ENCODE measurements at places on chromosomes 6 and 20.

GRCh38 chr20:12171923-12172524 lies 254.3 kb downstream of the BTBD3 start:
- no peak for DNase-seq

DNA sequence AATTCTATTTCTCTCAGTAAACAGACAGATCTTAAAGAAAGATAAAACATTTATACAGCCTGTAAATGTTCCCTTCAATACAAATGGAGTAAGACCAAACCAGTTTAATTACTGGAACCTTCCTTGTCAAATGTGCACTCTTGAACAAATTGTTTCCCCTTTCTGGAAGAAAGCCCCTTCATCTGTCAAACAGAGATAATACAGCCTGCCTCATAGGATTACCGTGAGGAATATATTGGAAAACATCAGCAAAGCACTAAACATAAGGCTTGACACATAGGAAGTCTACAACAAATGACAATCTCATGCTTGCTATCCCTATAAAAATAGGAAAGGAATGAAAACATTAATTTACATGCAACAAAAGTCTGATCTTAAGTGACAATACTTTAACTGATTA lies 173.8 kb downstream of the PTPRK start:
- no peak for DNase-seq

GRCh38 chr6:53326372-53327016 lies 22.3 kb downstream of the ELOVL5 start:
- DNase-seq: no peak

DNA sequence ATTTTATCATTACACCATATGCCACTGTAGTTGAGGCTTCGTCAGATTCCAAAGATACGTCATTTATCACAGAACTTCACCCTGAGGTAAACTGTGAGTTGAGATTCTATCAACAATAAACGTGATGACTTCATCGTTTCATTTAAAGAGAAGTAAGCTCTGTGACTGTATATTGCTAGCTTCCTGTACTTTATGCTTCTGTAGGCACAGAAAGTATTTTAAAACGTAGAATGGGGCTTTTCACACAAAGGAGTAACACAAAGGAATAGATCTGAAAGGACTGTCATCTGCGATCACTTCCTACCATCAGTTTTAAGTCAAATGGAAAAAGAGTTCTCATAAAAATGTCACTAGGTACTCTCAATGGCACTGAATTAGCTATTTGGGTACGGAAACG lies 234.4 kb upstream of the MCHR2 start:
- DNase-seq: no peak

GRCh38 chr6:44190715-44191114 lies 26.0 kb upstream of the MYMX start:
- DNase-seq: no peak

DNA sequence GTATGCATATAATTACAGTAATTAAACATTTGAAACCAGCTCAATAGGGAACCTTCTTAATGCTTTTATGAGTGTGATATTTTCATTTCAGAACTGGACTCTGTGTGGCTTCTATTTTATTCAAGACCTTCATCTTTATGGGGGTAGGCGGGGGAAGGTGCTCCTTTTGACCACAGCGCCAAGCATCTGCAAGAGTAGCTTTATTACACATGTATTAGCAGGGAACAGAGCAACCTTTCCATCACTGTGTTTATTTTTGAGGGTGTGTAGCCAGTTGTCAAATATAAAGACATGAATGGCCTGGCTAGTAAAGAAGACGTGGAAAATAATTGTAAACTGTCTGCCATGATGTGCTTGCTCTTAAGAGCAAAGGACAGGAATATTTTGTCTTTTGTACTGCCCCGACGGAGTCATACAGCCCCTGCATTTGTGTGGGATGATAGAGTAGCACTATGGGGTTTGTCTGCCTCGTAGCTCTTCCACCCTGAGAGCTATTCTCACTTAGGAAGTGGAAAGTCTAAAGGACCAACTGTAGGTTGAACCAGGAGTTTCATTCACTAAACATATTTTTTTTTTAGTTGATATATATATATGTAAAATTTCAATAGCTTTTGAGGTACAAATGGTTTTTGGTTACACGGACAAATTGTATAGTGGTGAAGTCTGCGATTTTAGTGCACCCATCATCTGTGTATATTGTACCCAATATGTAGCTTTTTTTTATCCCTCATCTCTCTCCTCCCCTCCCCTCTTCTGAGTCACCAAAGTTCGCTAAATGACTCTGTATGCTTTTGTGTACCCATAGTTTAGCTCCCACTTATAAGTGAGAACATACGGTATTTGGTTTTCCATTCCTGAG lies 91.2 kb downstream of the CARMIL1 start:
- no peak for DNase-seq

GRCh38 chr6:35494161-35494563 lies 2.7 kb downstream of the TEAD3 start:
- no peak for DNase-seq

DNA sequence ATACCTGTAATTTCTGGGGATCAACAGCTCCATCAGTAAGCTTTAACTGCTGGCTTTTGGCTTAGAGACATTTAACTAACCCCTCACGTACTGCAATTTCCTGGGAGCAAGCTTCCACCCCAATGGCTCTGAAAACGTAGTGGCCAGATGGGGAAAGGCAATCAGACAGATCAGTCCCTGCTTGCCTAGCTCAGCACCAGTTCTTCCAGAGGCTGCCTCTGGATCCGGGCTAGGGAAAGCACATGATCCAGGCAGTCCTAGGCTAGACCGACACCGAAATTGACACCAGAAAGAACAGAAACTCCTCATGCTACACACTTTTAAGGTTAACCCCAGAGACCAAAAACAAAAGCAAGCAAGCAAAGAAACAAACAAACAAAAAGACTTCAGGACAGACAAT lies 13.3 kb downstream of the PREP start:
- DNase-seq: no peak

GRCh38 chr6:36752187-36752885 lies 54.7 kb downstream of the RAB44 start:
- no peak for DNase-seq

Measured in amygdala (tissue), 56 donors.